ENCODE measurements at places on chromosomes 5 and 9.

- no peak for DNase-seq
These were observed 129.0 kb downstream of the APBA1 start for GRCh38 chr9:69542942-69543704.

DNA sequence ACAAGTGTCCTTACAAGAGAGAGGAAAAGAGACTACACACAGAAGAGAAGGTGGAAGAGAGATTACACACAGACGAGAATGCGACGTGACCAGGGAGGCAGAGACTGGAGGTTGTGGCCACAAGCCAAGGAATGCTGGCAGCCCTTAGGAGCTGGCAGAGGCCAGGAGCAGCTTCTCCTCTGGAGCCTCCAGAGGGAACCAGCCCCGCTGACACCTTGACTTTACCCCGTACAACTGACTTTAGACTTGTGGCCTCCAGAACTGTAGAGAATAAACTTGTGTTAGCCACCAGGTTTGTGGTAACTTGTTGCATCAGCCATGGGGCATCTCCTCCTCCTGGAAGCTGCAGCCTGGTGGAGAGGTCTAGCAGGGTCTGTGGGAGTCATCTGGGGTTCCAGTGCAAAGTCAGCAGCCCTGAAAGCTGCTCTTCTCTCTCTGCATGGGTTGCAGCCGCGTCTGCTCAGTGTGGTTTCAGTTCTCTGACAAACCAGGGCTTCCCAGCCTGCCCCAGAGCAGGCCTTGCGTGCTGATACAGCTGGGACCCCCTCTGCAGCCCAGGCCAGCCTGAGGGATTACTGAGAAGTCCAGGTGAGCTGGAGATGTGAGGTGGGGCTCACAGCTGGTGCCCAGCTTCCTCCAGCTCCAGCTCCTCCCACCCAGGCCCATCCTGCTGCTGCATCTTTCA is 30.8 kb upstream of the CNOT6 start:
- no peak for DNase-seq

- no peak for DNase-seq
These were observed 100.6 kb downstream of the ANGPTL2 start for GRCh38 chr9:127021664-127022363.

DNA sequence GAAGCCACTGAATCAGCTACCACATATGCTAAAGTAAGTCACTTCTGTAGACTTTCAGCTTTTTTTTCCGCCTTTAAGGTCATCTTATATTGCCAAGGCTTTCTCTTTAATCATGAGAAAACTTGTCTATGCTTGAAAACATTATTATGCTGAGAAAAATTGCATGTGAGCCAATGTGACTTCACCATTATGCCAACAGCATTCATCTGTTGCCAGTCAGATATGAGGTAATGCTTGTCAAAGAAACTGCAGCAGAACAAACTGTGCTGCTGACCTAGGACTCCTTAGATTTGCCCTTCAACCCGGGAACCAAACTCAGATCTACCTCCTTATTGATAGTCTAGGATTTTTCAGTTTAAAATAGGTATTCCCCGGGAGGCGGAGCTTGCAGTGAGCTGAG is 34.3 kb downstream of the SLC44A1 start:
- no peak for DNase-seq

GRCh38 chr5:38776149-38776896 is 69.5 kb upstream of the OSMR start:
- DNase-seq, result no peak

- no peak for DNase-seq
These were observed 92.2 kb downstream of the C5orf15 start for GRCh38 chr5:133876266-133876665.

- no peak for DNase-seq
These were observed 24.2 kb downstream of the ANP32B start for GRCh38 chr9:98007251-98007928.
